ENCODE measurements at places on chromosomes 16 and 17.

DNA sequence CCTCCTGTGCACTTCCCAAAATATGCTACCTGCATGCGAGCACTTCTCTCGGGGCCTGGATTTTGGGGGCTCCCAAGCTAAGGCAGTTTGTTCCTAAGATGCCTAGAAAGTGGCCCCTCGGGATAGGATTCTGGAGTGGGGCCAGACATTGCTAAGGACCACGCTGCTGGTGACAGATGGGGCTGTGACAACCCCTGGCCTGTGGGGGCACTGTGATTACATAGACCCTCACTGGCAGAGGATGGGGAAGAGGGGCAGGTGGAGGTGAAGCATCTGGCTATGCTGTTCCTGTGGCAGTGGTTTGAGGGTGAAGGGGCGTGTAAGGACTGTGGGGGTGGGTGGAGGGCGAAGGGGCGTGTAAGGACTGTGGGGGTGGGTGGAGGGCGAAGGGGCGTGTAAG is 128.4 kb downstream of the ENGASE start:
- DNase-seq, result no peak

GRCh38 chr16:76162046-76162445 is 115.2 kb upstream of the CNTNAP4 start:
- no peak for DNase-seq

DNA sequence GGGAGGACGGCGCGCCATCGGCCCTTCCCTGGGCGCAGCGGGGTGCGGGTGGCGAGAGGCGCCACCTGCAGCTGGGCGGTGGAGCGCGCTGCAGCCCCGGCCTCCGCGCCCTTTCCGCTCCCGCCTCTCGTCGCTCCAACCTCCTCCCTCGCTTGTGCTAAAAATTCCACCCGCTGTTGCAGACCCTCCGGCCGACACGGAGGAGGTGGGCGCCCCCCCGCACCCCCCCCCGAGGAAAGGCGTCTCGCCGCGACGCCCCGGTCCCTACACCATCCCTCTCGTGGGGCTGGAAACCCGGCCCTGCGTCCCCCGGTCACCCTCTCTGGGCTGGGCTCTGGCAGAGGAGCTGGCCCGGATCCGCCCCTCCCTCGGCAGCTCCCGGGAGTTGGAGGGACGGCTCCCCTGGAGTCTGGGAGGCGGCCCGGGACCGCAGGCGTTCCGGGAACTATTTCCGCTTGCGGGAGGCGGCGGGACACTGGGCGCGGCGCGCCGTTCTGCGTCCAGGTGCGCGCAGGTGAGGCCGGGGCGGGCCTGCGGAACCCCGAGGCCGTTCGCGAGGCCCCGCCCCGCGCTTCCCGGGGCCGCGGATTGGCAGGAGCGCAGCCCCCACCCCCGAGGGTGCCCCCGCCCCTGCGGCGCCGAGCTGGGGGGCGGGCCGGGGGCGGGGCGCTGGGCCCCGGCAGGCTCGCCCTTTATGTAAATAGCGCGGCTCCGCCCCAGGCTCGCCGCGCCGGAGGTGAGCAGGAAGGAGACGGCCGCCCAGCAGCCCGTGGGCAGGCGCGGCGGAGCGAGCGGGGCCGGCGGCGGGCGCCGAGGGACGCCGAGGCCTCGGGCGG is at the start of gene LLGL2:
LLGL2 (plus strand) TSS at position 728 of the 836 bp plus-strand sequence. CDS start 17,730 bp downstream, outside the sequence.
- DNase-seq, result peak; percentile 92

- no peak for DNase-seq
Measured at GRCh38 chr17:205817-206216, 24.4 kb upstream of the DOC2B start.

DNA sequence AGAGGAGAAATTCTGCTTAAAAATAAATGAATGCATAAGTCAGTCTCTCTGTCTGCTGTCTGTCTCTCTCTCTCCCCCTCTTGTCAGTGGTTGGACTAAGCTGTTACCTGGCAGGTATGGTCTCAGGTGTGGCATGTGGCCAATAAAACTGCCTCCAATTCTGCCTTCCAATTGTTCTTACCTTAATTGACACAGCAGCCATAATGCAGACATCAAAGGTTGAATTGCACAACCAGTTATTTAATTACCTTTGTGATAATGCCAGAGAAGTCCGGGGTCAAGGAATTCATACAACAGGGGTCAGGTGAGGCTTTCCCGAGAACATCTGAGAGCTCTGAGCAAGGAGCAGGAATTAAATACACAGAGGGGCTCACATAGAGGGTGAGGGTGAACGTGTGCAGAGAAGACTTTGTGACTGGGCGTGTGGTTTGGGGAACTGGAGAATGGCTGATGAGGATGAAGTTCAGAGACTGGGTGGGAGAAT is 78.8 kb upstream of the CDYL2 start:
- no peak for DNase-seq

GRCh38 chr16:2028146-2028545 is 1.4 kb downstream of the NHERF2 start:
- no peak for DNase-seq

DNA sequence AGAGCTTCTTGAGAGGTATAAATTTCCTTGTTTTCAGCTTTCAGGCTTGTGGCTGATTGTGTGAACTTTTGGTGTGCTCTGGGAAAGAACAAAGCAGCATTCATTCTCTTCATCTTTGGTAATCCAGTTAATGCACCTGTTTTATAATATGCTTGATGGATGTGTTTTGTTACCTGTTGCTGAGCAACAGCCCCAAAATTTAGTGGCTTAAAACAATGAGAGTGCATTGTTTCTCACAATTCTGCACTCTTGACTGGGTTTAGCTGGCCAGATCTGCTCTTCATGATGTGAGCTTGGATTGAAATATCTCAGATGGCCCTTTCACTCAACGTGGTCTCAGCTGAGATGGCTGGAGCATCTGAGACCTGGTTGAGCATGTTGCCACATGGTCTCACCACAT is 58.7 kb upstream of the NOL11 start:
- no peak for DNase-seq

DNA sequence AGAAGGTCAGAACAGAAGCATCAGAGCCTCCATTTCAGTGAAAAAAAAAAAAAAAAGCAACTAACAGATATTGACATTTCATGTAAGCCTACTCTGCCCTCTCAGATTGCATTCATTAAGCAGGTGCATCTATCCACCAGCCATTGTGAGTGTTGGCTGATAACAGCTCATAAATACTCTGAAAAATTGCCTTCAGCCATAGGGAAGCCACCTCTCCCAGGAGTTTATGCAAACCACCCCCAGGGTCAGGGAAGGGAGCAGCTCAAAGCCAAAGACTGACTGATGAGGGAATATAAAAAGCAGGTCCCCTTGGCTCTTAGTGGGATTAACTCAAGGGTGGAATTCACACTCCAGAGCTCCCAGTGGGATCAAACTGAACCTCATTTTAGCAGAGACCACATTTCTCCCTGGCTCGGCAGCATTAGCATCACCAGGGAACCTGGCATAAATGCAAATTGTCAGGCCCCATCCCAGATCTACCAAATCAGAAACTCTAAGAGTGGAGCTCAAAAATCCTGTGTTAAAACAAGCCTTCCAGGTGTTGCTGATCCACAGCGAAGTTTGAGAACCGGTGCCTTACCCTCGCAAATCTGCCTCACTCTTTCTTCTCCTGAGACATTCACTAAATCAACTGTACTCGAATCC is 14.2 kb downstream of the APOH start:
- no peak for DNase-seq

DNA sequence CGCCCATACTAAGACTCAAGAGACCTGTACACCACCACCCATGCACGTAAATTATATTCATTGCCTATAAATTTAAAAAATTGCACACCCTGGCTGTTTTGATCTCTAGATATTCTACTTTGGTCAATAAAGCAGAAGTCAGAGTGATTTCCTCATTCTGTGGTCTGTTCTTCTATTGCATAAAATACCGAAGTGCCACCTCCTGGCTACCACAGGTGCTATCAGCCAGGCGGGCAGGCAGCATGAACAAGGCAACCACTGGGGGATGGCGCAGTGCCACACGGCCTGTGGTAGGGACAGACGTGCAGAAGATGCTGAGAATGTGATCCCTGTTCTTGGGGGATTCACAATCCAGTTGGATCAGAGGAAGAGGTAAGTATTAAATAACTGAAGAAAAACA is 122.3 kb downstream of the CDK5R1 start:
- no peak for DNase-seq

- no peak for DNase-seq
Measured at GRCh38 chr17:59488805-59489204, 76.6 kb upstream of the DHX40 start.

DNA sequence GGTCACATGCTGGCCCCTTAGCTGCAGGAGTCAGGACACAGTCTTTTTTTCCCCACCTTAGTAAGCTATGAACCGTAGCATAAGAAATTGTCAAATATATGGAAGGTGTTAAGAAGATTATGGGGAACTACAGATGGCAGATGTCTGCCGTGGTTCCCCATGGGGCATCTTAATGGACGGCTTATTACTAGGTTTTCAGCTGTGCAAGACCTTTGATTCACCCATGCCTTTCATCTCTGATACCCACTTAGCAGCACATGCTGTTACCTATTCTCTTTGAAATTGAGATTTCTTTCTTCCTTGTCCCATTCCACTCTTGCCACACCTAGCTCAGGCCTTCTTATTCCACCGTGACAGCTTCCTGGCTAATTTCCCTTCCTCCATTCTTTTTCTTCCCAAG is 70.7 kb downstream of the RPTOR start:
- DNase-seq, result no peak

GRCh38 chr16:23104032-23104955 is 45.0 kb downstream of the USP31 start:
- no peak for DNase-seq

DNA sequence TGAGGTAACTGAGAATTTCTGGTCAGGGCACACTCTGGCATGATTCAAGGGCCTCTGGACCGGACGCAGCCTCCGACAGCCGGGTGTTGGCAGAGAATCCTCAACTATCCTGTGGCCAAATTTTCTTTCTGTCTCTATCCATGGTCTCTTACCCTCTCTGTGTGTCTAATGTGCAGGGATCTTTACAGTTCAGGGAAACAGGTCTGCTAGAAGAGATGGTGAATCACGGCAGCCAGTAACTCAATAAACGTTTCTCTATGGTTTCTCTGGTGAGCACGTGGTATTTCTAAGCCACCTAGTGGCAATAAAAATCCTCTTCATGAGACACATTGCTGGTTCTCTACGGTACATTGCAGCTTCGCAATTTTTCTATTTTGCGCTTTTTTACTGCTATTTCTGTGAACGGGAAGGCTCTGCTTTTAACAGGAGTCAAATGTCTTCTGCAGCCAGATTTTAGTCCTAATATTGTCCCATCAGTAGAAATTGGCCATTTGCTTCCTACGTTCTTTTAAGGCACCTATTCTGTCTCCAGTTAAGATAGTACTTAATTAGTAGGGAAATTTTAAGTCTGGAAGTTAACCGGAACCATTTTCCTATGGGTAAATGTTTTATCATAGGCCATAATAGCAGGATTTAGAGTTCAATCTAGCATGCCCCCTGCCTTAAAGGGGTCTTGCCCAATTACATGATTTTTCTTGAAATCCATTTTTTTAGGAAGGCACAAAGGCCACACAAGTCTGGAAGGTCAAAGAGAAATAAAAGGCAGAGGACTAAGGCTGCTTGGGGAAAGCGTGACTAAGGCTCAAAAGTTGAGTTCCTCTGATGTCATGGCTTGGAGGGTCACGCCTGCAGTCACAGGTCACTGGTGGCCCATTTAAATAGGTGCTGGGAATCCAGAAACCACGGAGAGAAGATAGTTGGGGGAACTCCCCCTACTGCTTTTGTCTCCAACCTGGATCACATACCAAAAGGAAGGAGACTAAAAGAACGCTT is 31.5 kb downstream of the QPRT start:
- peak; percentile 76 for DNase-seq

- peak; percentile 30 for DNase-seq
Measured at GRCh38 chr17:79192503-79193351, 118.1 kb downstream of the ENGASE start.

DNA sequence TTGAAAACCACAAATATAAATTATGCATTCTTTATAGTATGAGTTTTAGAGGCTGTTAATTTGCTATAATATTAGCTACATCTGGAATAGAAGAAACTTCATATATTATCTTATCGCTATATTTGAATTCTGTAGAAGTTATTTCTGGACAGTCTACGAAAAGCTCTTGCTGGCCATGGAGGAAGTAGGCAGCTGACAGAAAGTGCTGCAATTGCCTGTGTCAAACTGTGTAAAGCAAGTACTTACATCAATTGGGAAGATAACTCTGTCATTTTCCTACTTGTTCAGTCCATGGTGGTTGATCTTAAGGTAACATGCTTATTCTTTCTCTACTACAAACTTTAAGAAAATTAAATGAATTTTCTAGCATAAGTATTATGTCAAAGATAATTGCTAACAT is 96.8 kb downstream of the OMG start:
- DNase-seq, result no peak

All from A673 (cell line).